Stimulated activated CD8-positive, alpha-beta memory T cell treated with anti-CD3 and anti-CD28 coated beads, Interleukin-2, amount 100 ng/mL, for 48 hours (primary cell): ENCODE measurements at places on chromosomes 5 and 9.

DNA sequence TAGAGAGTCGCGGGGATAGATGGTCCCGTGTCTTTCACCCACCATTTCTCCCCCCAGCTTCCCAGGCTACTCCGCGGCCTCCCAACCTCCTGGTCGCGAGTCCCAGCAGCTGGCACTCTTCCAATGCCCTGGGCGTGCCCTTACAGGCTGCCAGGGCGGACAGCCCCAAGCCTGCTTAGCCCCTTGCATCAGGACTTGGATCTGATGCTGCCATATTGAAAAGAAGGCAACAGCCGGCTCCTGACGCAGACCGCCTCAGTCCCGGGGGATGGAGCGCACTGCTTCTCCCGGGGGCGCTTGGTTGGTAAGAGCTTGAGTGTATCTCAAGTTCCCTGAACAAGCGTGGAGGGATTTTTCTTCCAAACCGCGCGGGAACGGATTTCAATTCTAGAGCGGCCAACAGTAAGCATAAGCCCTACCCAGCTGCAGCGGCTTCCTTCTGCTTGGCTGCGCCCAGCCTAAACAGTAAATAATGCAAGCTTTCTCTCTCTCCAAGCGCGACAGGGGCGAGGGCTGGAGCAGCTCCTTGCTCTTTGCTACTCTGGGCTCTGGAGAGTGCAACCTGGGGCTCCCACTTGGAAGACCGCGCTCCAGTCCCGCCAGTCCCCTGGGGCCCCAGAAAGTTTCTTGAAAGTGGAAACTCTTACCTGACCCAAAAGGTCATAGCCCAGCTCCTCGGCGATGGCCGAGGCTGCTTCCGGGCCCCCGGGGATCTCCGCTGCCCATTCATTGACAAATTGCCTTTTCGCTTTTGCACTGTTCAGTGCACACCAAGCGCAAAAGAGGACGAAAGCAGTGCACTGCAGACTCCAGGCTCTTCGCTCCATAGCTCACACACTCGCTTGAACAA lies 607 bp downstream of the PCSK1 start:
- no peak for DNase-seq

DNA sequence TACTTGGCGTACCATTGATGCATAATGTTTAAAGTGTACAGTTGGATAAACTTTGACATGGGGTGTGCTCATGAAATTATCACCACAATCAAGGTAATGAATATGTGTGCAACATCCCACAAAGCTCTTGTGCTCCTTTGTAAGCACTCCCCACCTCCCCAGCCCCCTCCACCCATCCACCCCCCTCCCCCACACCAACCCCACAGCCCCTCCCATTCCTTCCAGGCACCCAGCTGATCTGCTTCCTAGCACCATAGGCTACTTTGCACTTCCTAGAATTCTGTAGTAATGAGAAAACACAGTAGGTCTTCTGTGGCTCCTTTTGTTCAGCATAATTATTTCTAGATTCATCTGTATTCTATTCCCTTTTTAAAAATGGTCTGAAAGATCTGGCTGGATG lies 24.5 kb downstream of the FGD3 start:
- no peak for DNase-seq

DNA sequence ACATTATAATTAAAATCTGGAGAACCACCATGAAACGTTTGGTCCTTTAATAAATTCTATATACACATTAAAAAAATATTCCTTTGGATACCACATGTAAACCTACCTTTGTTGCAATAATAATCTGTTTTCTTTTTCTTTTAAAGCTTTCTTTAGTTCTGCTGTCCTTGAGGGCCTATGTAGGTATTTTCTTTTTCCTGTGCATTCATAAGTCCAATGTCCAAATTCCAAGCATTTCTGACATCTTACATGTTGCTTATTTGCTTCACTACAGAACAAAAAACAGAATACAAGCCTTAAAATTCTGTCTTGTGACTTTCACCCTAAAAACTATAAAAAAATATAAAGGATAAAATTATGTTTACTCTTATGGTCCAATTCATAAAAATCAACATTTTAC lies 19.7 kb downstream of the ZCCHC10 start:
- no peak for DNase-seq

DNA sequence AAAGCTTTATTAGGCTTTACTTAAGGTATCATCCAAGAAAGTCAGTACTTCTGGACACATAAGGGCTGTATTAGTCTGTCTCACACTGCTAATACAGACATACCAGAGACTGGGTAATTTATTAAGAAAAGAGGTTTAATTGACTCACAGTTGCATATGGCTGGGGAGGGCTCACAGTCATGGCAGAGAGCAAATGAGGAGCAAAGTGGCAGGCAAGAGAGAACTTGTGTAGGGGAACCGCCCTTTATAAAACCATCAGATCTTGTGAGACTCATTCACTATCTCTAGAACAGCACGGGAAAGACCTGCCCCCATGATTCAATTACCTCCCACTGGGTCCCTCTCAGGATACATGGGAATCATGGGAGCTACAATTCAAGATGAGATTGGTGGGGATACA lies 49.2 kb upstream of the SLC44A1 start:
- DNase-seq, result no peak

DNA sequence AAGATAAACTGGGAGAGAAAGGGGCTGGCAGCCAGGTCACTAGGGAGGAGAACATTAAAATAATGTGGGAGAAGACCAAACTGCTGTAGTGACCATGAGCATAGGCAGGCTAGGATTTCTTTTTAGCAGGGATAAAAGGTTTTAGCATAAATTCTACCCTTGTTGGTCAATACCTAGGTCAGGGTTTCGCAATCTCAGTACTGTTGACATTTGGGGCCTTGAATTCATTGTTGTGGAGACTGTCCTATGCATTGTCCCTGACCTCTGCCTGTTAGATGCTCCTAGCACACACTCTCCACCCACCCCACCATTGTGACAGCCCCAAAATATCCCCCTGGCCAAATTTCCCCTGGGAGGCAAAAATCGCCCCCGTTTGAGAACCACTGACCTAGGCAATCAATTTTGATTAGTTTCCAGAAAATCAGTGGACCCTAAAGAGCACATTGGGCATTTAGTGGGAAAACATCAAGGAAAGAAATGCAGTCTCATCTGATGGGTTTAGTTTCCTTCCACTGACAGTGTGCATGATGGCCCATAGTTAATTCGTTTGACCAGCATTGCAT lies 181.4 kb downstream of the NTRK2 start:
- no peak for DNase-seq

- no peak for DNase-seq
These were observed 70.0 kb downstream of the DMAC1 start for GRCh38 chr9:7729371-7730163.

GRCh38 chr9:137333016-137333671 lies 31.1 kb upstream of the NRARP start:
- DNase-seq, result no peak

DNA sequence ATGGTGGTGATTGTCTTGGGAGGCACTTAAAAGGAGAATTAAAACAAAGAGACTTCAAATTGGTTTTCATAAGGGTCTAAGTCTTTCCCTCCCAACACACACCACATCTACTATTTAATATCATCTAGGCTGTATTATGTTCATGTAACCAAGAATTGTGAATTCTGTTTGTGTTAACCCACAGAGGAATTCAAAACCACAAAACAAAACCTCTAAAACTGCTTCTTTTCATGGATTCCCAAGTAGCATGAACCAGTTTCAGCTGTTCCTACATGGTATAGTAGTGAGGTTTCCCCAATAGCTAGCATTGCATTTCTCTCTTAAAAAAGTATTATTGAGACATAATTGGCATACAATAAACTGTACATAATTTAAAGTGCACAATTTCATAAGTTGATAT lies 283.8 kb downstream of the CD180 start:
- DNase-seq, result no peak

GRCh38 chr9:74304598-74304997 lies 192.5 kb upstream of the RORB start:
- no peak for DNase-seq

GRCh38 chr5:355958-356357 lies 34.4 kb downstream of the AHRR start:
- no peak for DNase-seq

GRCh38 chr5:52673495-52673894 lies 114.2 kb upstream of the ITGA1 start:
- no peak for DNase-seq

- DNase-seq, result no peak
These were observed 43.8 kb downstream of the HABP4 start for GRCh38 chr9:96493757-96494156.

- no peak for DNase-seq
These were observed 44.7 kb downstream of the GAS1 start for GRCh38 chr9:86902586-86902985.

- DNase-seq, result no peak
These were observed 31.1 kb downstream of the FOXD1 start for GRCh38 chr5:73417303-73418034.

GRCh38 chr5:38316544-38317224 lies 58.3 kb downstream of the EGFLAM start:
- no peak for DNase-seq

DNA sequence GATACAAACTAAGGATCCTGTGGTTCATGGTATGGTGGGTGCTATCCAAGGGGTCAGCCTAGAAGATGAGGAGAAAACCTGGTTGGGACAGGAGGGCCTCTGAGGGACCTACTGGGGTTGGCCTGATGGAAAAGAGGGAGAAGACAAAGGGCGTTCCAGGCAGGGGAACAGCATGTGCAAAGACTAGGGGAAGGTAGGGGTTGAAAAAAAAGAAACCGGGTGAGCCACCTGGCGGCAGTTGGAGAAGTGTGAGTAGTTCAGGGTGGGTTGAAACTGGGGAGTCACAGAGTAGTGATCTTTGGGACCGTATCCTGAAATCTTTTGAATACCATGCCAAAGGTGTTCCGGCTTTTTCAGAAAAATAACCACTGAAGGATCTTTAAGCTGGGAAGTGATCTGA lies 8.7 kb upstream of the GABRP start:
- no peak for DNase-seq

- no peak for DNase-seq
These were observed 73.6 kb upstream of the GRHPR start for GRCh38 chr9:37348917-37349316.

DNA sequence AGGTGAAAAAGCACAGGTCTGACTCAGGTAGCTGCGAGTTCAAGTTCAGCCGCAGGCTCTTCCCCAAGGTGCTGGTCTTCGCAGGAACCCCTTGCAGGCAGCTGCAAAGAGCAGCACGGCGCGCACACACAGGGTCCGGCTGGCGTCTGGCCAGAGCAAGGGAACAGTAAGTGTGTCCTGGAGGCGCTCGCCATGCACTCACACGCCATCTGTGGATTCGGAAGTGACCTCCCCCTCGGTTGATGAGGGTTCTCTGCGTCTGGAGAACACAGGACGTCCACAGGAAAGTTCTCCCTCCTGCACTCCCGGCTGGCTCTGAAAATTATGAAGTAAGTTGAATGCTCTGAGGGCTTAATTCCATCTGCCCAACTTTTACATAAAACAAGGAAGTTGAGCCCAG lies 14.0 kb upstream of the EGFL7 start:
- no peak for DNase-seq

- DNase-seq, result no peak
These were observed 381.1 kb downstream of the MAN2A1 start for GRCh38 chr5:110070836-110071235.

DNA sequence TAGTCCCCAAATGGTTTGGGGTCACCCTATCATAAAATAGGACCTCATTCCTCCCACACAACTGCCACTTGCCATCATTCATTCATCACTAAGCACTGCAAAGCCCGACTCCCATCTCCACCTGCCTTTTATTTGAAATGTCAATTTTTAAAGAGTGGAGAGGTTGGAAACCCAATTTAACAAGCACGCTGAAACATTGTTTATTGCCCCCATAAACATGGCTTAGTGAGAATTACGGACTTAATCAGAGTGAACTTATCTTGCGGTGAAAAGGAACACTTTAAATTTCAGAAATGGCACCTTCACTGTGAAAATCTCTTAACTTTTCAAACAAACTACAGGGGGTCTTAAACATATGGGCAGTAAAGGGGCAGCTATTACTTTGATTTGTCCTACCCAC lies 241.1 kb downstream of the CRB2 start:
- DNase-seq, result no peak

GRCh38 chr5:33701951-33702350 lies 189.8 kb downstream of the ADAMTS12 start:
- DNase-seq, result no peak

GRCh38 chr5:14343376-14343775 lies 200.2 kb downstream of the TRIO start:
- DNase-seq, result no peak

DNA sequence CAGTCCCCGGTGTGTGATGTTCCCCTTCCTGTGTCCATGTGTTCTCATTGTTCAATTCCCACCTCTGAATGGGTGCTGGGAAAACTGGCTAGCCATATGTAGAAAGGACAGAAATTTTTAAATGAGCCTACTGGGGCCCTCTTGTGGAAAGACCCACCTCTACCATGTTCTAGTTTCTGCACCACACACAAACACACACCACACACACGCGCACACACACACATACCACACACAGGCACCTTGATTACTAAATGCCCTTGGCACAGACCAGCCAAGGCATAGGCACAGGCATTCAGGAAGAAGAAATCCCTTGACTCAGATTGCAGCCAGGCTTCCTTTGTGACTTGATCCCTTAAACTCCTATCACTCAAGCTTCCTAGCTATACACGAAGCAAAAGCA lies 60.5 kb downstream of the SIL1 start:
- DNase-seq, result no peak

GRCh38 chr9:128689820-128690683 lies 1.0 kb downstream of the SET start:
- no peak for DNase-seq

DNA sequence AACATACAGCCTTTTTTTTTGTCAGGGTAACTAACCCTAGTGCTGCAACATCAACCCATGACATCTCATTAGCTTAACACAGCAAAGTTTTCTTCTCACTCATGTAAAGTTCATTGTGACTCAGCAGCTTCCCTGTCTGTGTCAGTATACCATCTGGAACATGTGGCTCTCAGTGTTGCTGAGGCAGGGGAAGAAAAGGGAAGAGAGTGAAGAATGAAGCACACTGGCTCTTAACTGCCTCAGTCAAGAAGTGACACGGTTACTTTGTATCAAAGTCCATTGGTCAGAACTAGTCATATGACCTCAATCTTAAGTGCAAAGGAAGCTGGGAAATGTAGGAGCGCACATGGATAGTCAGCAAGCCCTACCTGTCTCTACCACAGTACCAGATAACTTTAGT lies 185.0 kb upstream of the ELL2 start:
- DNase-seq, result no peak

DNA sequence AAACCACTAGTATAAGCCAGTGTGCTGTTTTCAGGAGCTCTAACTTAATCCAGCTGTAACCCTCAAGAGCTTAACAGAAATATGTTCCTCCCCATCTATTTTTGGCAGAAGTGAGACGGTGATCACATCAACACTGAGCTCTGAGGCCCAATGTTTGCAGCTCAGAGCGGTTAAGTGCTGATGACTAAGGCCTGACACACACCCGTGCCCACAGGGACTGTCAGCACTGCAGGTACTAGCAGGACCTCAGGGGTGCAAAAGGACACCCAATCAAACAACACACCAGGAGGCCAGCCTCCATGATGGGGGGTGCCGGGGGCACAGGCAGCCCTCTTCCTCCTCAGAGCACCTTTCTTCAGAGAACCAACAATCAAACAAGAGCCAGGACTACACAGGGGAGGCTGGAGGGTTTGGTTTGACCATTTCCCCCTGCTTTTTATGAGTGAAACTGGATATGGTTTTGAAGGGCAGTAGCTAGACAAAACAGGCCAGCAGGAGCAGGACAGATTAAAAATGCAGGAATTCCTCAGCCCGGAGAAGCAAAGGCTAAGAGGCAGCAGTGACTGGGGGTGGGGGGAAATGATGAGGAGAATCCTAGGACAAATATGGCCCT lies 61.3 kb downstream of the RAPGEF1 start:
- DNase-seq, result peak; percentile 62
